ENCODE measurements at places on chromosomes 7 and 10.

- no peak for DNase-seq
Observed at GRCh38 chr10:103882285-103883007, 27.1 kb upstream of the SH3PXD2A start.

GRCh38 chr7:91240376-91240941 lies 23.8 kb upstream of the FZD1 start:
- no peak for DNase-seq

DNA sequence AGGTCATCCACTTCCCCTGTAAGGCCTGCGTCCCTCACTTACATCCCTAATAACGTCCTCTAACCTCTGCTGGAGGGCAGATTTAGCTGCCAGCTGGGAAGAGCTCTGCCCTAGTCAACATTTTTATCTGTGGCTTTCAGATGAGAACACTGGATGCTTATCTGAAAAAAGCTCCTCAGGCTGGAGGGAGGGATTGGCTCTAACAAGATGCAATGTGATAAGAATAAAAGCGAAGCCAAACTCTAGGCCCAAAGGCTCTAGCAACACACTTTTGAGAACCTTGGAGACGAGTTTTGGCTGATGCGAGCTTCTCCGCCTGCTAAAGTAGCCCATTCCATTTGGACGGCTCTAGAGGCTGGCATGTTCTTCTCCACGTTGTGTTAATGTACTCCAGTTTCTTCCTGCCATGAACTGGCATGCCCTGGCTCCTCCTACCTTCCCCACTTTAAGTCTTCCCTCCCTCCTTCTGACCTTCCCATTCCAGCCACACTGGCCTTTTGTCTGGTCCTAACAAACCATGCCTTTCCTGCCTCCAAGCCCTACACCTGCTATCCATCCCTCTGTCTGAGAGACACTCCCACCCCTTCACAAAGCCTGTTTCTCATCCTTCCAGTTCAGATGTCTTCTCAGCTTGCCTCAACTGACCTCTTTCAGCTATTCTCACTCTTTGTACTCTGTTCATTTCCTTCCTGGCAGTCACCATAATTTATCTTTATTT lies 62.5 kb upstream of the ATRNL1 start:
- DNase-seq: no peak

GRCh38 chr10:69492091-69492745 lies 41.0 kb downstream of the TSPAN15 start:
- DNase-seq: no peak

DNA sequence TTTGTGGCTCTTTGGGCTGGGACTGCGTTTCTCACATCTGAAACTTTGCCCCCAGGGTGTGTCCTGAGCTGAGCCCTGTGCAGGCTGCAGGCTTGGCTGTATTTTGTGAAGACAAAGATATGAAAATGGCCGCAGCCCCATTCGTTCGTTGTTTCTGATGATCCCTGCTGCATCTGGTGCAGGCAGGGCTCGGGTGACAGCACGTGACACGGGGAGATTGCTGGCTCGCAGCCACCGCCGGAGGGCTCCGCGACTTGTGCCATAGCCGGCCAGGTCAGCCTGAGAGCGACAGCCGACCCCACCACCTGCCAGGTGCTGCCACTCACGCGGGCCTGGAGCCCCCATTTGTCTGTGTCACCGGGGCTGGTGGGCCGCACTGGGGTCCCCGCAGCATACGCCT lies 81.3 kb downstream of the ZRANB1 start:
- DNase-seq: no peak

DNA sequence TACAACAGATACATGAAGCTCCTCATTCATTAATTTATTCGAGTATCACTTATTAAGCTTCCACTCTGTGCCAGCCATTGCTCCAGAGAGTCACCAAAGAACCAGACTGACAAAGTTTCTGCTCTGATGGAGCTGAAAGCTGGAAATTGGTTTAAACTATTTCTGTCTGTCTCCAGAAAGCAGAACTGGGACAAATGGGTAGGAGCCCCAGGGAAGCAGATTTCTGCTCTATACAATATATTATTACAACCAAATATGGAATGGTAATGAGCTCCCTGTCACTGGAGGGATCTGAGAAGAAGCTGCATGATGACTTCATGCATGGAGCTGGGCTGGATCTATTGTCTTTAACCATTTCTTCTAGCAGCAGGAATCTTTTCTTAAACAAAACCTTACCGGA lies 165.4 kb upstream of the ADO start:
- no peak for DNase-seq

- no peak for DNase-seq
Observed at GRCh38 chr10:13105184-13105583, 5.2 kb downstream of the OPTN start.

DNA sequence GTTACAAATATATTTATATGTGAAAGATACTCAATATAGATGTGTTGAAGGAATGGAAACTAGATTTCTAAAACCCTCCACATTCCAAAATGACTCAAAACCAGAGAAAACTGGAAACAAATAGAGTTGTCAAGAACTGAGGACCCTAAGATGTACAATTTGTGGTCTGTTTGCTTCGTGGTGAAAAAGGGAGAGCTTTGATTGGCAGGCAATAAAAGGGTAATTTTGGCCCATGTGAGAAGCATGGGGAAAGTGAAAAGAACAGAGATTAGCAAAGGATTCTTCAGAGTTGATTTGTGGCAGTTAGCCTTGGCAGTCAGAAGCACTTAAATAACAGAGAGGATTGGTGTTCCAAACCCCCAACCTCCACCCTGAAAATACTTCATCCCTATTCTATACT lies 37.1 kb upstream of the DKK1 start:
- no peak for DNase-seq

GRCh38 chr7:120949393-120949911 lies 1.1 kb upstream of the ING3 start:
- DNase-seq: no peak

DNA sequence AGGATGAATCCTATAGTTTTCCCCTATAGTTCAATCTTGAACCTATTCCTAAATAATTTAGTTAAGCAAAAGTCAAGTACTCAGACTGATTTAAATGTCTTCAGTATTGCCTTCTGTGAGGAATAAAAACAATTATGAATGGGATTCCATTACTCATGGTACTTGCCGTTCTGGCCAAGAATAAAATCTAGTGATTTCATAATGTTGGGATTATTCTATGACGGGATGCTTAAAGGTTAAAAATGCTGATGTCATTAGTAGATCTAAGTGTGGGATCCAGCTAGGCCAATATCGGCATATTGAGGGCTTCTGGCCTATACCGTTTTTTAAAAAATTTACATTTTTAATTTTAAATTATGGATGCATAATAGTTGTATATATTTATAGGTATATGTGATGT lies 5.3 kb downstream of the BPGM start:
- no peak for DNase-seq

DNA sequence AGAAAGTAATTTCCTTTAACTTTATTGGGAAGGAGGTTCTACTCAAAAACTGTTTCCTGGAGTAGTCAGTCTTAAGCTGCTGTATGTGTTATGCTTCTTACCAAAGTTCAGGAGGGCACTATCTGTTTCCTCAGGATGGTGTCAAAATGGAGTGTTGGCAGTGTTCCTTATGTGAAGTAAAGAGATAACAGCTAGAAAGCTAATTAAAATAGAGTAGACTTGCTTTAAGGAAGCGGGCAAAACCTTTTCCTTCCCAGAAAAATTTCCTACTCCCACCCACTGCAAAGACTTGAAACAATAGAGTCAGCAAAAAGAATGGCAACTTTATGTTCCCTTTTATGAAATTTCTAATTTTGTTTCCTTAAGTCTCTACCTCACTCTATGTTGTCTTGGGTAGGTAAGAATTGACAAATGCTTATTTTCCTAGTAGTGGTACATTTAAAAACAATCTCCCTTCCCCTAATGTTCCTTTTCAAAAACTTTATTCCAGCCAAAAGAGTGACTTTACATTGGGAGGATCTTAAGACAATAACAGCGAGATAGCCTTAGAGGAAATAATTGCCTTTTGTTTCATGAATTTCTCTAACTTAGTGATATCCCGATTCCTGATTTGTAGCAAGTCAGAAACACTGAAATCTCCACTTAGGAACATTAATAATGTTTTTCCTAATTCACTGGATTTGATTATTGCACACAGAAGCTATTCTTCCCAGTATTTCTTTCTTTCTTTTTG lies 26.5 kb upstream of the ENTPD1 start:
- DNase-seq: no peak

DNA sequence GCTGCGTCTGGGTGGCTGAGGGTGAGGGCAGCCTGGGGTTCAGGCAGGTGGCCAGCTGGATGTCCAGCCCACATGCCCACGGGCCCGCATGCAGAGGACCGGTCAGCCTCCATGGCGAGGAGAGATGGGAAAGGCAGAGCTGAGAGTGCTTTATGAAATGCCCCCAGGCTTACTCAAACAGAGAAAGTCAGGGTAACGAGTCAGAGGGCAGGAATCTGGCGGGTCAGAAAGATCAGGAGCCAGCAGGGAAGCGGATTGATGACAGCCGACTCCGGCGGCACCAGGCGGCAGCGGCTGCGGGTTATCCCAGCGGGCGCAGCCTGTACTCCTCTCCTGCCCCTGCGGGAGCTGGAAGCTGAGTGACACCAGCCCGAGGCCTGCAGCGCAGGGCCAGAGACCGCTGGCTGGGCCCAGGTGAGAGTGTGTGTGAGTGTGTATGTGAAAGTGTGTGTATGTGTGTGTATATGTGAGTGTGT lies 13.4 kb downstream of the SLC13A4 start:
- DNase-seq: no peak

DNA sequence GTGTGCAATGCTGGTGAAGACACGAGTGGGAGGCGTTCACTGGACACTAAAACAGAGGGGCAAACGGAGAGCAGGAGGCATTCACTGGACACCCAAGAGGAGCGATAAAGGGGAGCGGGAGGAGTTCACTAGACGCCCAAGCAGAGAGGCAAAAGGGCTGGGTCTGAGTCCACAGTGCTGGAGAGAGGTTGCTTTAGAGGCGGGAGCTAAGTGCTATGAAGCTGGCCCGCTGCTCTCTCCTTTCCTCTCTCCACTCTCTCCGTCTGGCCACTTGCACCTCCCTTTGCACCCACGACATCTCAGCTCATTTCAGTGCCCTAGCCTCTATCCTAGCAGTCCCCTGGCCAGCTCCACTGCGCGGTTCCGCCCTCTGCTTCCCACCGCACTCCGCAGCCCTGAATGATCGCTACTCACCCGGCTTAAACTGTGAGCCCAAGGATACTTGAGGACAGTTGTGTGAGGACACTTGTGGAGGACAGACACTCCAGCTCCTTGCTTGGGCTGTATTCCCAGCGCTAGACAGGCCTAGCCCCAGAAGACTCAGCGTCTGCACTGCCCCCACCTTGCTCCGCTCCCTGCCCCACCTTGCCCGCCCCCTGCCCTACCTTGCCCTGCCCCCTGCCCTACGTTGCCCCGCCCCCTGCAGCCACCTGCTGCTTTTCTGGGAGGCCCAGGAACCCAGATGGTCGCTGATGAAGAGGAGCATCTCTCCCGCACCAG lies 78.8 kb upstream of the CPXM2 start:
- no peak for DNase-seq

DNA sequence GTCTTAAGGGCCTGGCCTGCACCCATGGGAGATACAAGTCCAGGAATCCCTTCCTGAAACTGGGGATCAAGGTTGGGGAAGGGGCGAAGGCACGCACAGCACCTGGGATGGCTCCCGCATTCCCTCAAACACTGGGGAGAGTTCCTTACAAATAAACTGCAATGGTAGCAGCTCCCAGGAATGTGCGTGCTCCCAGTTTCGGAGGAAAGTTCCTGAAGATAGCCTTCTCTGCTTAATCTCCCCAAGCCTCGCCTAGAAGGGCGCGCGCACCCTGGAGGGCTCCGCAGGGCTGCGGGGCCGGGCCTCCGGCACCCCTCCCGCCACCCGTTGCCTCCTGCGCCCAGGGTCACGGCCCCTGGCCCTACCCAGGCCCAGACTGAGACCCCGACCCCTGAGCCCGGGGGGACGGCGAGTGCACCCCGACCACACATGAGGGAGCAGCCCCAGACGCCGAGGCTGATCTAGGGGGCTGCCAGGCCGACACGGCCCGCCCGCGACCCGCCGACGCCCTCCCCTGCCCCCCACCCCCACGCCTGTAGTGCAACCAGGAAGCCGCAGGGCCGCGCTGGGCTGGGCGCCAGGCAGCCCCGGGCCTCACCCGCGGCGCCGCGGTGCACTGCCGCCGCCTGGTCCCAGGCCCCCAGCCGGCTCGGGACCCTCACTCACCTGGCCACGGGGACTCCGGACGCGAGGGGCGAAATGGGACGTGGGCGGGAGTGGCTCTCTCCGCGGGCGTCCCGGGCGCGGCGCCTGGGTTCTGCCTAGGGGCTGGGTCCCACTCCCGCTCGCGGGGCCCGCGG lies 460 bp downstream of the ANXA11 start:
- DNase-seq: no peak

- no peak for DNase-seq
Observed at GRCh38 chr7:76217942-76218566, 16.4 kb downstream of the SRRM3 start.

GRCh38 chr7:106167439-106168136 lies 55.5 kb upstream of the SYPL1 start:
- DNase-seq: no peak

GRCh38 chr10:43255634-43256431 lies 11.0 kb downstream of the RASGEF1A start:
- peak; percentile 18 for DNase-seq

DNA sequence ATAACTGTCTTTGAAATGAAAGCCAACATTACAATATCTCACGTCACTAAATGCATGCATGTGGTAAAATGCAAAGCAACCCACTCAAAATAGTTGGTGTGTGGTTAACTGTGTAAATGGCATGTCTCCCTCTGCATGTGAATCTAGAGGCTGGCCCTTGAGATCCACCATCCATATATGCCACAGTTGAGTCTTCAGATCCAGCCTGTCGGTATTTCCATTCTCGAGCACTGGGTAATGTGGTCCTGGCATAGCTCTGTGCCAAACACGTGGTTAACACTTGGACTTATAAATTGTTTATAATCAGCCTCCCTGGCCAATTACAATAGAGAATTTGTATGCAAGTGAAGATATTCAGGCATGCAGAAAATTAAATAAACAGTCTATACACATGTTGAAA lies 90.3 kb downstream of the LYZL1 start:
- no peak for DNase-seq

GRCh38 chr10:28326516-28327490 lies 23.9 kb upstream of the MPP7 start:
- DNase-seq: no peak

- peak; percentile 31 for DNase-seq
Observed at GRCh38 chr7:148912758-148913541, 28.9 kb upstream of the EZH2 start.

GRCh38 chr7:14834456-14834855 lies 68.1 kb downstream of the DGKB start:
- DNase-seq: no peak

- no peak for DNase-seq
Observed at GRCh38 chr7:24707988-24708615, 49.2 kb downstream of the GSDME start.

DNA sequence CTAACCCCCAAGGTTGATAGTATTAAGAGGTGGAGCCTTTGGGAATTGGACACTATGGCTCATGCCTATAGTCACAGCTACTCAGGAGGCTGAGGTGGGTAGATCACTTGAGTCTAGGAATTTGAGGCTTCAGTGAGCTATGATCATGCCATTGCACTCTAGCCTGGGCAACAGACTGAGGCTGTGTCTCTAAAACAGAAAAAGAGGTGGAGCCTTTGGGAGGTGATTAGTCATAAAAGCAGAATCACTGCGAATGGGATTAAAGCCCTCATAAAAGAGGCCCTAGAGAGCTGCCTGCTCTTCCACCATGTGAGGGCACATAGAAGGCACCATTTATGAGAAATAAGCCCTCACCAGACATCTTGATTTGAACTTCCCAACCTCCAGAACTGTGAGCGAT lies 81.9 kb downstream of the SKAP2 start:
- no peak for DNase-seq
